Esophagus squamous epithelium (tissue), 5 donors: ENCODE measurements at places on chromosomes 2 and 18.

DNA sequence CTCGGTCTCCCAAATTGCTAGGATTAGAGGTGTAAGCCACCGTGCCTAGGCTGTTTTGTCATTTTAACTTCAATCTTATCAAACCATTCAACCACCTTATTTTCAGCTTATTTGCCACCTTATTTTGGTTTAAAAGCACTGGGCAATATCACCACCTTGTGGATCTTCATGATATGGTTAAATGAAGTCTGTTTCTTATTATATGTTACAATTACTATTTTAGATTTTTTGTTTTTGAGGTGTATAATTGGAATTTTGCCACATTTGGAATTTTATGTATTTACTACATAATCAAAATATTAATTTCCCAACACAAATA, 43.8 kb upstream of the SCN9A start:
- no peaks in the 10 kb centered on the region for H3K36me3 ChIP-seq
- H3K27ac ChIP-seq: no peak overlapping the region
- no peaks in the 10 kb centered on the region for H3K4me1 ChIP-seq
- no peak for DNase-seq
- H3K4me3 ChIP-seq: no peak overlapping the region

- DNase-seq: no peak
- H3K36me3 ChIP-seq: no peaks in the 10 kb centered on the region
- no peak overlapping the region for H3K4me3 ChIP-seq
- H3K27me3 ChIP-seq: no peaks in the 10 kb centered on the region
- H3K4me1 ChIP-seq: no peaks in the 10 kb centered on the region
Observed at GRCh38 chr2:171762879-171763573, 75.8 kb downstream of the DYNC1I2 start.

GRCh38 chr2:226971084-226971483, 135.2 kb downstream of the RHBDD1 start:
- H3K36me3 ChIP-seq: no peaks in the 10 kb centered on the region
- no peak overlapping the region for H3K27ac ChIP-seq
- no peak overlapping the region for H3K4me3 ChIP-seq
- H3K27me3 ChIP-seq: no peaks in the 10 kb centered on the region
- no peaks in the 10 kb centered on the region for H3K4me1 ChIP-seq

DNA sequence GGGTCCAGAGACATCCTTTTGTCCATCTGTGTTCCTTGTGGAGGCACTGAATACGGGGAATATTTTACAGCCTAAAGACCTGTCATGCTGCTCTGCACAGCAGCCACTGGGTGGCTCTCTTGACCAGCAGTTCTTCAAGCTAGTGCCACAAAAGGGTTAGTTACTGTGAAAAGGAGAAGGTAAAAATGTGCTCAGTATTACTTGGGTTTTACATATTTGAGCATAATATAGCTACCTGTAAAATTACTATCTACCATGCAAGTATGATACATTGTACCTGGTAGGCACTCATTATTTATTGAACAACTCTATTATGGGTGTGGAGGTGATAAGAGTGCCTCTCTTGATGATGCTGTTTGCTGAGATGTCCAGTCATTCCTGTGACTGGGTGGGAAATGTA, 23.6 kb downstream of the FZD5 start:
- DNase-seq: no peak
- H3K27ac ChIP-seq: no peak overlapping the region
- H3K4me3 ChIP-seq: no peak overlapping the region
- no peaks in the 10 kb centered on the region for H3K27me3 ChIP-seq
- H3K36me3 ChIP-seq: no peaks in the 10 kb centered on the region
- H3K4me1 ChIP-seq: no peaks in the 10 kb centered on the region

DNA sequence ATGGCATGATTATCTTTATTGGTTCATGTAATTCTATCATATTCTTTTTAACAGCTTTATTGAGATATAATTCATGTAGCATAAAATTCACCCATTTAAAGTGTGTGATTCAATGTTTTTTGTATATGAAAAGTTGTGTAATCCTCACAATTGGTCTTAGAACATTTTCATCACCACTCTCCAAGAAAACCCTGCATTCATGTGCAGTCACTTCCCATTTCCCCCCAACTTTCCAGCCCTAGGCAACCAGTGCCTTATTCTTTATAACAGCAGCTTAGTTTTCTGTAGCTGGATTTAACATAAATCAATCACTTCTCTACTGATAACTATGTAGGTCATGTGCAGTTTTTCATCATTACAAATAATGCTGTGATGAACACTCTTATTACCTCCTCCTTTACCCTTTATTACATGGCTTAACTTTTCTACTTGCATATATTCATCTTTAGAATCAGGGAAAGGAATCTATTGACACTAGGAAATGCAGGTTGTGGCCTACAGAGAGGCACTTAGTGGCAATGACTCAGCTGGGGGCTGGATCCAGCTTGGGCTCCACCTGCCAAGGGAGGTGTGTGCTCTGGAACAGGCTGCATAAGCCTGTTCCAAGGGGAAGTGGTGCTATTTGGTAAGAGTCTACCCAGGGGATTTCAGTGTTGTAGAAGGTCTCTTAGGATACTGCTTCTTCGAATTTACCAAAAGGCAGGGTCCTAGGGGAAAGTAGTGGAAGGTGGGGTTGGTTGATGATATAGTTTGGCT, 89.1 kb downstream of the ETAA1 start:
- no peaks in the 10 kb centered on the region for H3K4me1 ChIP-seq
- no peaks in the 10 kb centered on the region for H3K27me3 ChIP-seq
- peak overlapping the region; percentile 27 for H3K27ac ChIP-seq
- DNase-seq: no peak
